ENCODE measurements at places on chromosomes 5 and 9.

DNA sequence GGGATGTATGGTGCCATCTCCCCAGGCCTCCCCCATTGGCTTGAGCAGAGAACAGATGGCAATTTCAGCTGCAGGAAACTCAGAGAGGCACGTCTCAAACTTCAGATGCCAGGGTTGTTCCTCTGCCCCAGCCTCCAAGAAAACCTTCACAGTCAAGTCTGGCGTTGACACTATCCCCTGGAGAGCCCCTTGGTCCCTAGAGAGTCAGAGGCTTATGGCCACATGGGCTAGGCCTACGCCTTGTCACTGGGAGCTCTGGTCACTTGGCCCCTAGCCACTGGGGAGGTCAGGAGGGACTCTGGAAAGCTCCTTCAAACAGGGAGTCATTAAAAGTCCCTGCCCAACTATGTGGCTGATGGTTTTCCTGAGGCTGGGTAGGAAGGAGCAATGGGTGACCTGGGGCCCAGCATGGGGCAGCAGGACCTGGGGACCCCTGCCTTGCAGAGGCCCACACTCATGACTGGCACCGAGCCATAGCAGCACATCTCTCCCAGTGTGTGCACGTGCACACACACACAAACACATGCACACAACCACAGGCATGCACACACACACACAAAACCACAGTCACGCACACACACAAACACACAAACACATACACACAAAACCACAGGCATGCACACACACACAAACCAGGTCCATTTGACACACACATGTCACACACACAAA is 144.2 kb downstream of the GADD45G start:
- H3K4me1 ChIP-seq, result no peaks in the 10 kb centered on the region
- H3K27ac ChIP-seq, result no peak overlapping the region
- no peaks in the 10 kb centered on the region for H3K36me3 ChIP-seq
- H3K4me3 ChIP-seq, result no peak overlapping the region

DNA sequence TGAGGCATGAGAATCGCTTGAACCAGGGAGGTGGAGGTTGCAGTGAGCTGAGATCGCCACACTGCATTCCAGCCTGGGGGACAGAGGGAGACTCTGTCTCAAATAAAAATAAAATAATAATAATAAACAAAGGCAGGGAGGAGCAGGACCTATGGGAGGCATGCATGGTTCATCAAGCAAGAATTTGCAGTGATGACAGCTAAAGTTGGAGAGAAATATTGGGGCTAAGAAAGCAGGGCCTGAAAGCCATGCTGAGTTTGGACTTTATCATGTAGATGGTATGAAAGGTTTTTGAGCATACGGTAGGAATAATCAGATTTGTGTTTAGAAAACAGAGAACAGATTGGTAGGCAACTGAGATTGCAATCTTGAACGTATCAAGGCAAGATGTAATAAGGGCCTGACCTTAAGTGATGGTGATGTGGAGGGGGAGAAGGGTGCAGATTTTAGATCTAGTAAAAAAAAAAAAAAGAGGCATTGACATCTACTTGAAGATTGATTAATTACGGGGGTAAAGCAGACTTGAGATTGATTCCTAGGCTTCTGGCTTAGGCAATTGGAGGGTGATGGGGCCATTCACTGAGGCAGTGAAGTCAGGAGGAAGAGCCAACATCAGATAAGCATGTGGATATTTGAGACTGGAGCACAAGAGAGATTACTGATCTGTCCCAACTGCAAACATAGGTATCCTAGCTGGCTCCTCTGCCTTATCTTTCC is 50.7 kb downstream of the CFAP95 start:
- no peaks in the 10 kb centered on the region for H3K36me3 ChIP-seq
- no peak overlapping the region for H3K27ac ChIP-seq
- H3K4me1 ChIP-seq, result no peaks in the 10 kb centered on the region
- no peak overlapping the region for H3K4me3 ChIP-seq

GRCh38 chr9:16236311-16236710 is 634.2 kb downstream of the BNC2 start:
- no peaks in the 10 kb centered on the region for H3K36me3 ChIP-seq
- ATAC-seq, result peak; percentile 80
- no peaks in the 10 kb centered on the region for H3K4me1 ChIP-seq
- no peak overlapping the region for H3K4me3 ChIP-seq

- peak within 1 kb of the TSS; percentile 83 for H3K27ac ChIP-seq
- no peaks in the 10 kb centered on the region for H3K27me3 ChIP-seq
- H3K4me1 ChIP-seq, result peaks cover 7% of the 10 kb centered on the region
- no peaks in the 10 kb centered on the region for H3K36me3 ChIP-seq
- ATAC-seq, result peak; percentile 88
Observed at GRCh38 chr5:160369990-160370712, at the start of gene C1QTNF2. C1QTNF2 (minus strand) TSS chr5:160370626; CDS start chr5:160355011, 15,615 bp downstream.

- no peak overlapping the region for H3K4me3 ChIP-seq
- no peak overlapping the region for H3K27ac ChIP-seq
- peaks cover 5% of the 10 kb centered on the region for H3K36me3 ChIP-seq
- no peaks in the 10 kb centered on the region for H3K4me1 ChIP-seq
- no peak for ATAC-seq
Observed at GRCh38 chr9:120655005-120655622, 59.2 kb downstream of the MEGF9 start.

GRCh38 chr5:3827624-3828023 is 232.0 kb downstream of the IRX1 start:
- H3K27ac ChIP-seq, result no peak overlapping the region
- no peak for ATAC-seq
- H3K36me3 ChIP-seq, result no peaks in the 10 kb centered on the region
- no peak overlapping the region for H3K4me3 ChIP-seq
- H3K4me1 ChIP-seq, result no peaks in the 10 kb centered on the region

GRCh38 chr5:96651948-96652753 is 10.0 kb upstream of the CAST start:
- H3K4me1 ChIP-seq, result no peaks in the 10 kb centered on the region
- no peaks in the 10 kb centered on the region for H3K36me3 ChIP-seq
- H3K27me3 ChIP-seq, result no peaks in the 10 kb centered on the region
- H3K4me3 ChIP-seq, result no peak overlapping the region
- no peak for ATAC-seq
- no peak overlapping the region for H3K27ac ChIP-seq

DNA sequence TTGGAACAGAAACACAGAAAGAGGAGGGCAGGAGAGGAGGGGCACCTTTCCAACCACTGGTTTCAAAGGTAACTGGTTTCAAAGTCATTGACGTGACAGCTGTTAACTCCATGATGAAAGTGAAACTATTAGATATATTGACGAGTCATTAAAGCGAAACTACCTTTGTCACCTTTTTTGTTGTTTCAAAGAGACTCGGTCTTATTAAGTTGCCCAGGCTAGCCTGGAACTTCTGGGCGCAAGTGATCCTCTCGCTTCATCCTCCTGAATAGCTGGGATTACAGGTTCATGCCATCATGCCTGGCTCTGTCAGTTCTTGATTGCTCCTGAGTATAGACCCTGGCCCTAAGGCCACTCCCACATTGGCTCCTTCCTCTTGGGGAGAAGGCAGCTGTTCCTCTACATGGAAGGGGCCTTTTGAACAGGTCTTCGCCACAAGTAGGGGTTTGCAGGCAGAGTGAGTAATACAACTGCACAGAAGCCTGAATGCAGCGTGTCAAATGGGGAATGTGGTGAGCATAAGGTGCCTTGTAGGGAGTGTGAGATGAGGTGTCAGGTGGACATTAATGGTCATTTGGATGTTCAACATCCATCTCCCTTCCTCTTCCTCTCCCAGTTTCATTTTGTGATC is 3.4 kb upstream of the F12 start:
- H3K27me3 ChIP-seq, result peaks cover 11% of the 10 kb centered on the region
- ATAC-seq, result no peak
- H3K27ac ChIP-seq, result no peak overlapping the region
- peaks cover 6% of the 10 kb centered on the region for H3K4me1 ChIP-seq
- H3K4me3 ChIP-seq, result no peak overlapping the region
- H3K36me3 ChIP-seq, result no peaks in the 10 kb centered on the region

- no peaks in the 10 kb centered on the region for H3K4me1 ChIP-seq
- H3K27ac ChIP-seq, result no peak overlapping the region
- H3K27me3 ChIP-seq, result peaks cover 98% of the 10 kb centered on the region
- no peaks in the 10 kb centered on the region for H3K36me3 ChIP-seq
- no peak overlapping the region for H3K4me3 ChIP-seq
Observed at GRCh38 chr9:135065804-135066203, 21.7 kb upstream of the OLFM1 start.

DNA sequence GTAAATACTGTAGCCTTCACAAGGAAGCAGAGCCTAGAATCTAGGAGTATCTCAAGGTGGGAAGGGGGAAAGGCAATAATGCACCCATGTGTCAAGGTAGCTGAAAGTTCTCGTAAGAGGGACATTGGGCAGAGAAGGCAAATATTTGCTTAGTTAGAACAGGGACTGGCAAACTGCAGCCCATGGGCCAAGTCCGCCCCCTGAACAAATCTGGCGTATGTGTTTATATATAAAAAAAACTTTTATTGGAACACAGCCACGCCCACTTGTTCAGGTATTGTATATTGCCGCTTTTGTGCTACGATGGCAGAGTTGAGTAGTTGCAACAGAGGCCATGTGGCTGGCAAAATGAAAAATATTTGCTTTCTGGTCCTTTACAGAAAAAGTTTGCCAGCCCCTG is 16.1 kb downstream of the KCNN2 start:
- H3K27me3 ChIP-seq, result no peaks in the 10 kb centered on the region
- no peak for ATAC-seq
- no peaks in the 10 kb centered on the region for H3K36me3 ChIP-seq
- no peak overlapping the region for H3K27ac ChIP-seq
- no peaks in the 10 kb centered on the region for H3K4me1 ChIP-seq

DNA sequence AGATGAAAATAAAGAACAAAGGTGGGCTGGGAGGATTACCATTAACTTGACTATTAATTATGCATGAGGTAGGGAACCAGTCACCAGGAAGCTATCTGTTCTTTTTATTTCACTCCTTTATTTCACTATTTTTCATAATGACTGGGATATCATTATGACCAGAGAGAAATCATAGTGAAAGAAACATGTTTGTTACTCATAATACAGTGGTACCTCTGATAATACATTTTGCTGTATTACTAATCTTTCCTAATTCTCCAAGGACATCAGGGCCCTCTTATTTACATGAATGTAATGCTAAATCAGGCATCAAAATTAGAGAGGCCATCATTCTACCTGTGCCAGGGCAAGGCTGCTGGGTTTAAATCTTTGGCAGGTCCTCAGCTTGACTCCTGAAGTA is 253.7 kb downstream of the NR3C1 start:
- no peak overlapping the region for H3K4me3 ChIP-seq
- H3K27me3 ChIP-seq, result no peaks in the 10 kb centered on the region
- H3K27ac ChIP-seq, result no peak overlapping the region
- no peak for ATAC-seq
- H3K36me3 ChIP-seq, result peaks cover 19% of the 10 kb centered on the region

DNA sequence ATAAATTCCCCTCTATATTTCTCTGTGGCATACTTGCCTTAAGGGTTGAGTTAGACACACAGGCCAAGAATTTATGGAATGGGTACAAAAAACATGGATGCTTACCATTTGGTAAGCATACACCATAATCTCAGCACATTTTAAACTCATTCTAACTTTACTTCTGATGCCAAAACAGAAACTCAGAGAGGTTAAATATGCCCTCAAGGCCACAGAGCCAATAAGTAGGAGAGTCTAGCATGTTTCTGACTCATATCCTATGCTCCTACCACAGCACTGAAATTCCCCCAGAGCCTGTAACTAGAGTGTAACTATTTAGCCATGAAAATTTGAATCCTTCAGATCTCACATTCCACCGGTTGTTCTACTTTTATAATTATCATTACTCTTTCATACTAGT is 559.7 kb downstream of the ACTL7B start:
- no peak overlapping the region for H3K27ac ChIP-seq
- H3K36me3 ChIP-seq, result no peaks in the 10 kb centered on the region
- no peaks in the 10 kb centered on the region for H3K27me3 ChIP-seq
- H3K4me1 ChIP-seq, result no peaks in the 10 kb centered on the region

- no peaks in the 10 kb centered on the region for H3K27me3 ChIP-seq
- ATAC-seq, result no peak
- H3K4me1 ChIP-seq, result no peaks in the 10 kb centered on the region
Observed at GRCh38 chr5:8304341-8304740, 435.4 kb downstream of the MTRR start.

DNA sequence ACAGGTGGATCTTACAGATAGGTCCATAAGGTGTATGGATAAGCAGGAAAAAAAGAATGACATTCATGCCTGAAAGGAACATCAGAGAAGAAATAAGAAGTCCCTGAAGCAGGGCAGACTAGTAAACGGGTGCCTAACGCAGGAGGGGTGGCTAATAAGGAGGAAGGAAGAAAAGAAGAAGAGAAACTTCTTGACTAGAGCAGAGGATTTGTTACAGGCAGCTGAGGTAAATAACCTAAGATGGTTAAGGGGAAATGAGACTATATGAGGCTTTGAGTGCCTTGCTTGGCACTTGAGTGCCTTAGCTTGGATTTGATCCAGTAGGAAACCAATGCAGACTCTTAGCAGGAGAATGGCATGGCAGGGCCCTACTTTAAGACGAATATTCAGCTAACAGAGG is 313.5 kb upstream of the PDE4D start:
- no peak overlapping the region for H3K4me3 ChIP-seq
- H3K27me3 ChIP-seq, result no peaks in the 10 kb centered on the region
- peaks cover 27% of the 10 kb centered on the region for H3K4me1 ChIP-seq
- no peaks in the 10 kb centered on the region for H3K36me3 ChIP-seq
- ATAC-seq, result no peak

GRCh38 chr9:20319641-20320337 is 302.5 kb downstream of the MLLT3 start:
- no peaks in the 10 kb centered on the region for H3K27me3 ChIP-seq
- no peak overlapping the region for H3K4me3 ChIP-seq
- no peak for ATAC-seq
- no peak overlapping the region for H3K27ac ChIP-seq
- no peaks in the 10 kb centered on the region for H3K36me3 ChIP-seq
- H3K4me1 ChIP-seq, result peaks cover 33% of the 10 kb centered on the region

GRCh38 chr9:70411121-70411929 is 3.1 kb downstream of the KLF9 start:
- H3K27ac ChIP-seq, result peak overlapping the region; percentile 100
- H3K4me3 ChIP-seq, result peak overlapping the region; percentile 94
- H3K27me3 ChIP-seq, result no peaks in the 10 kb centered on the region
- H3K4me1 ChIP-seq, result peaks cover 19% of the 10 kb centered on the region
- H3K36me3 ChIP-seq, result peaks cover 11% of the 10 kb centered on the region

DNA sequence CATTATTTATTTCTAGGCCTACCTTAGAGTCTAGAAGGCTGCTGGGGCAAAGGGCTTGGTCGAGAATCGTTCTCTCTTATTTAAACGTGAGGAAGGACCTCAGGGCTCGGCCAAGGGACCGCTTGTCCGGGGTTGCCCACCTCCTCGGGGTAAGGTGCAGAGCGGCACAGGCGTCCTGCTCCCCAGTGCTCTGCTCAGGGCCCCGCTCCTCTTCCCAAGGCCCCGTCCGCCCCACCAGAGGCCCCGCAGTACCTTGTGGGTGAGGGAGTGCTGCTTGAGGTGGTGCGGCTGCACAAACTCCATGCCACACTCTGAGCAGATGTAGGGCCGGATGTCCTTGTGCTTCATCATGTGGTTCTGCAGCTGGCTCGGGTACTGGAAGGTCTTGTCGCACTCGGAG is 47.3 kb downstream of the ZNF366 start:
- H3K36me3 ChIP-seq, result no peaks in the 10 kb centered on the region
- ATAC-seq, result no peak
- H3K27me3 ChIP-seq, result no peaks in the 10 kb centered on the region
- H3K4me3 ChIP-seq, result no peak overlapping the region

GRCh38 chr9:131404987-131405386 is 11.1 kb downstream of the PRRC2B start:
- H3K36me3 ChIP-seq, result no peaks in the 10 kb centered on the region
- H3K27ac ChIP-seq, result peak overlapping the region; percentile 98
- H3K27me3 ChIP-seq, result no peaks in the 10 kb centered on the region
- peaks cover 100% of the 10 kb centered on the region for H3K4me1 ChIP-seq

- peak within 1 kb of the TSS; percentile 84 for H3K27ac ChIP-seq
- H3K4me3 ChIP-seq, result peak within 1 kb of the TSS; percentile 96
- H3K36me3 ChIP-seq, result no peaks in the 10 kb centered on the region
- peaks cover 46% of the 10 kb centered on the region for H3K4me1 ChIP-seq
Observed at GRCh38 chr9:137605121-137606004, at the start of gene ARRDC1. ARRDC1 (plus strand) TSS chr9:137605686; CDS start chr9:137605718, 32 bp downstream.

All from gastroesophageal sphincter (tissue), 4 donors.